Adrenal gland (tissue), 19 donors: ENCODE measurements at places on chromosomes 4 and X. TPM values are rescaled to one million over a fixed set of nuclear protein-coding genes. Genes with fewer than 3 reads are reported as not detected.
A peak's percentile ranks its signal among the peaks of the same experiment; 100 is the strongest.

Gene RGN
- 153 TPM for total RNA-seq

Gene PNCK
- 0.70 TPM for total RNA-seq

Gene F11
- total RNA-seq, result not detected

Gene TET2
- total RNA-seq, result 17.0 TPM

Gene PABPC1L2A
- total RNA-seq, result not detected

DNA sequence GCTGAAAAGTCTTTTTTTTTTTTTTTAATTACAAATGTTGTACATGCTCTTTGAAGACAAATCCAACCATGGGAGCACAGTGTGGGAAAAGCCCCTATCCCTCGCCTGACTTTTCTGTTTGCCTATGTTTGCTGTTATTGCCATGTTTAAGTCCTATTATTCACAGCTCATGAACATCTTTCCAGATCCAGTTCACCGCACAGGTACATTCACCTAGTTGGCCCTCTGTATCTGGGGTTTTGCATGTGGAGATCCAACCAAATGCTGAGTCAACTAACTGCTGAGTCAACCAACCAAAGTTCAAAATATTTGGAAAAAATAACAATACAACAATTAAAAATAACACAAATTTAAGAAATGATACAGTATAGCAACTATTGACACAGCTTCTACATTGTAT, 100.1 kb upstream of the CLNK start:
- H3K4me1 ChIP-seq, result peaks cover 7% of the 10 kb centered on the region
- no peak overlapping the region for H3K27ac ChIP-seq
- H3K27me3 ChIP-seq, result no peaks in the 10 kb centered on the region
- H3K36me3 ChIP-seq, result no peaks in the 10 kb centered on the region
- DNase-seq, result no peak

DNA sequence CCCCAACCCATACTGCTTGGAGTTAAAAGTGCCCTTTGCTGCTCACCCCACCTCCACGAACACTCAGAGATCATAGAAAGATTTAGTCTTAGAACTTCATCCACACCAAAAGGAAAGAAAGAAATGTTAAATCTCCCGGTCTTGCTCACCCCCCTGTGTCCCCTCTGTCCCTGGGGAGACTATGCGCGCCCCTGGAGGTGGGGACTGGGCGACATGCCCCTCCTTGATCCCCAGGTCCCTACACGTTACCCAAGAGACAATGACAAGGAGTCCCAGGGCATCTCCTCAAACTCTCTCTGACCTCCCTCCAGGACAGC, 620 bp downstream of the ITM2A start:
- H3K4me3 ChIP-seq, result no peak overlapping the region
- no peaks in the 10 kb centered on the region for H3K4me1 ChIP-seq
- no peak for DNase-seq
- no peaks in the 10 kb centered on the region for H3K36me3 ChIP-seq
- H3K27me3 ChIP-seq, result peaks cover 26% of the 10 kb centered on the region
- no peak overlapping the region for H3K27ac ChIP-seq

GRCh38 chr4:149980121-149980682, 98.0 kb upstream of the DCLK2 start:
- no peaks in the 10 kb centered on the region for H3K27me3 ChIP-seq
- H3K27ac ChIP-seq, result no peak overlapping the region
- no peaks in the 10 kb centered on the region for H3K4me1 ChIP-seq
- no peak for DNase-seq
- H3K4me3 ChIP-seq, result no peak overlapping the region

- H3K4me1 ChIP-seq, result no peaks in the 10 kb centered on the region
- no peak for DNase-seq
- no peaks in the 10 kb centered on the region for H3K27me3 ChIP-seq
- H3K4me3 ChIP-seq, result no peak overlapping the region
- H3K27ac ChIP-seq, result no peak overlapping the region
Measured at GRCh38 chr4:153341575-153342090, 2.9 kb upstream of the MND1 start.

DNA sequence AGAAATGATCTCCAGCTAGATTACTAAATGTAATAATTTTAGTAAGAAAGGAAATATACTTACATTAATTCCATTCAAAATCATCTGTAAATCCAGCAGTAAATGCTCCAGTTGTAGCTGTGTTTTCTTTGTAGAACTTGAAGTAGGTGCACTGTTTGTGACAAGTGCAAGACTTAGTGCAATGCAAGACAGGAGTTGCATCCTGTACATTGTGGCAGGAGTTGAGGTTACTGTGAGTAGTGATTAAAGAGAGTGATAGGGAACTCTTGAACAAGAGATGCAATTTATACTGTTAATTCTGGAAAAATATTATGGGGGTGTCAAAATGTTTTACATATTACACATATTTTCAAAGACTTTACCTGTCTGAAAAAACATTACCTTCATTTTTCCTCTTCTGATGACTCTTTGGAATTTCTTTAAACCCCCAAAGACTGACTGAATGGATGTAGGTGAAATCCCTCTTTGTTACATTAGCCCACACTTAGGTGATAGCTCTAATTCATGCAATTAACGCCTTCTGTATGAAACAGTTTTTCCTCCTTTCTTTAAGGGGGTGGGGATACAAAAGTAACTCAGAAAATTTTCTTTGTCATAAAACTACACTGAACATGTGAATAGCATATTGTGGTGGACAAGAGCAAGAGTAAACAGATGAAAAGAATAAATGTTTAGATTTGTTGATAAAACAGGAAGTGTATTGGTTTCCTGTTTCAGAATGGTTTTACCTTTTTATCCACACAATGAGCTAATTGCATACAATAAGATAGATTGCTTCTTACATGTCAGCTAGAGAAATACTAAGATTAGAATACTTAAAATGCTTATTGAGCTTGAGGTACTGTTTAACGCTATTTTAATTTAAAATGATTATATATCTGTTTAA, at the start of gene IL2:
IL2 (minus strand) TSS at position 495 of the 886 bp plus-strand sequence; CDS start at position 210, 285 bp downstream.
- no peak within 1 kb of the TSS for H3K4me3 ChIP-seq
- no peak for DNase-seq
- H3K27me3 ChIP-seq, result no peaks in the 10 kb centered on the region
- no peaks in the 10 kb centered on the region for H3K4me1 ChIP-seq
- no peak within 1 kb of the TSS for H3K27ac ChIP-seq
- H3K36me3 ChIP-seq, result no peaks in the 10 kb centered on the region

- H3K36me3 ChIP-seq, result no peaks in the 10 kb centered on the region
- H3K27ac ChIP-seq, result no peak overlapping the region
- no peak overlapping the region for H3K4me3 ChIP-seq
Measured at GRCh38 chr4:76579596-76580375, 144.8 kb downstream of the SHROOM3 start.

DNA sequence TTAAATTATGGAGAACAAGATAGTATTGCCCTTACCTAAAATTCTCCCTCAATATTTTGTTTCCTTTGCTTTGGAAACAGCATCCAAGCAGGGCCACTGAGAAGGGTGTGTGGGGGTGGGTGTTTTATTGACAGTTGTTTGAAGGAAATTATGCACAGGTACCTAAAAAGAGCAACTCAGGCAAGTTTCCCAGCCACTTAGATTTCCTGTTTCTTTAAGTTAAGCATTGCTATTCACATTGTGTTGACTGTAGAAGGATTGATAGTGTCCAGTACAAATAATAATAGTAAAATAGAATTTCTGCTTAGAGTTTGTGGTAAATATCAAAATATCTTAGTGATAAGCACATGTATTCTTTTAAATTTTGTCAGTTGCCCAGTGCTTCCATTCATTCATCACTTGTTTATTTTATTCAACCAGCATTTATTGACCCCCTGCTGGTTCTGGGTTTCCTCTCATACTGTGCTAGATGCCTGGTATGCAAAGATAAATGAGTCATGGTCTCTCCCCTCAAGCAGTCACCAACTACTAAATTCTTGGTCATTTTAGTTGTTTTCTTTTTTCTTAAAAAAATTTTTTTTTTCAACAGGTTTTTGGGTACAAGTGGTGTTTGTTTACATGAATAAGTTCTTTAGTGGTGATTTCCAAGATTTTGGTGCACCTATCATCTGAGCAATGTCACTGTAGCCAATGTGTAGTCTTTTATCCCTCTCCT, 50.0 kb downstream of the GALNT7 start:
- no peak for DNase-seq
- no peak overlapping the region for H3K27ac ChIP-seq
- no peaks in the 10 kb centered on the region for H3K27me3 ChIP-seq
- no peak overlapping the region for H3K4me3 ChIP-seq

DNA sequence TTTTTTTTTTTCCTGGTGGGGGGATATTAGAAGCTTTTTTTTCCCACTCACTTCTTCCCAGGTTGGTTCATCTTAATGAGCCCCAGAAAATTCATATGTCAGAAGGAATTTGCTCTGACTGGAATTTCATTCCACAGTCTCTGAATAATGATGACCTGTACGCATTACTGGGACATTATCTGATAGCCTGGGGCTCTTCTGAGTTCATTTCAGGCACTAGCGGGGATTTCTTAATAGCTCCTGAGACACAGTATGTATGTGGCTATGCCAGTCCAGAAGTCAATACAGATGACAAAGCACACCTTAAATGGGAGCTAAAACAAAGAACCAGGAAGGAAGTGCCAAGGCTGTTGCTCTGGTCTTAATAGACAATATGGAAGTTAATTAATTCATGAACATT, 295.2 kb upstream of the IGFBP7 start:
- no peaks in the 10 kb centered on the region for H3K36me3 ChIP-seq
- H3K27ac ChIP-seq, result no peak overlapping the region
- H3K4me3 ChIP-seq, result no peak overlapping the region

- H3K27me3 ChIP-seq, result no peaks in the 10 kb centered on the region
- H3K36me3 ChIP-seq, result no peaks in the 10 kb centered on the region
- H3K27ac ChIP-seq, result no peak overlapping the region
- no peaks in the 10 kb centered on the region for H3K4me1 ChIP-seq
Measured at GRCh38 chr4:6071191-6071958, 53.1 kb upstream of the C4orf50 start.

DNA sequence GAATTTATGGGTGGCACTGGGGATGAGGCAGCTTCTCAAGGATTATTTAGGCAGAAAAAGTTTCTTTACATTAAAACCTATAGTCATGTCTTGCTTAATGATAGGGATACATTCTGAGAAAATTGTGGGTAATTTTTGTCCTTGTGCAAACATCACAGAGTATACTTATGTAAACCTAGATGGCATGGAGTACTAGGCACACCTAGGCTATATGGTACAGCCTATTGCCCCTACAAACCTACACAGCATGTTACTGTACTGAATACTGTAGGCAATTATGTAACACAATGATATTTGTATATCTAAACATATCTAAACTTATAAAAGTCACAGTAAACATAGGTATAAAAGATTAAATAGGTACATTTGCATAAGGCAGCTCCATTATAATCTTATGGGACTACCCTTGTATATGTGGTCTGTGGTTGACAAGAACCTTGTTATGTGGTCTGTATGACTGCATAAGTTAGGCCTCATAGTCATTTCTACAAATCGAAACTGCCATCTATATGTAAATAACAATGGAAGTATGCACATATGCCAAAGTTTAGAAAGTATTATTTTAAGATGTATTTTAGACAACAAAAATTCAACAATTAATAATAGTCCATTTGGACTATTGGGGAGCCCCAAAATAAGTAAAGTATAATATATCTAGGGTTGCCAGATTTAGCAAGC, 87.3 kb downstream of the CFAP299 start:
- no peaks in the 10 kb centered on the region for H3K4me1 ChIP-seq
- no peak overlapping the region for H3K27ac ChIP-seq
- no peaks in the 10 kb centered on the region for H3K36me3 ChIP-seq
- H3K27me3 ChIP-seq, result no peaks in the 10 kb centered on the region
- no peak for DNase-seq

- no peak overlapping the region for H3K27ac ChIP-seq
- no peaks in the 10 kb centered on the region for H3K27me3 ChIP-seq
- H3K4me1 ChIP-seq, result no peaks in the 10 kb centered on the region
- no peaks in the 10 kb centered on the region for H3K36me3 ChIP-seq
- DNase-seq, result peak; percentile 62
Measured at GRCh38 chrX:84188320-84188834, 378 bp upstream of the RPS6KA6 start.

DNA sequence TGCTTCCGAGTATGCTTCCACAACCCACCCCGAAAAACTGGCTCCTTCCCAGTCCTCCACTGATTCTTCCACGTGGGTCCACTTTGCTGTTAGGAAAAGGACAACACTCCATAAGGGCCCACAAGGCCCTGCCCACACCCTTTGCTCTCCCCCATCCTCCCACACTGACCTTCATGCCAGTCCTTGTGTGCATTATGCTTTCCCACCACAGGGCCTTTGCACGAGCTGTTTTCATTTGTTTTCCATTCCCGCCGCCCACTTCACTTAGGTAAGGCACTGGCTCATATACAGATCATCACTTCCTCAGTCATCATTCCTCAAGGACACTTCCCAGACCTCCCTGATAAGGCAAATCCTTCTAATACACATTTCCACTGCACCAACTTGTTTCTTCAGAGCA, 16.8 kb upstream of the SEL1L3 start:
- no peak overlapping the region for H3K27ac ChIP-seq
- no peak overlapping the region for H3K4me3 ChIP-seq
- DNase-seq, result no peak
- no peaks in the 10 kb centered on the region for H3K36me3 ChIP-seq

- no peaks in the 10 kb centered on the region for H3K4me1 ChIP-seq
- H3K36me3 ChIP-seq, result no peaks in the 10 kb centered on the region
- H3K4me3 ChIP-seq, result no peak overlapping the region
- no peak overlapping the region for H3K27ac ChIP-seq
- H3K27me3 ChIP-seq, result peaks cover 7% of the 10 kb centered on the region
Measured at GRCh38 chrX:47817421-47817820, 19.3 kb upstream of the ZNF81 start.

DNA sequence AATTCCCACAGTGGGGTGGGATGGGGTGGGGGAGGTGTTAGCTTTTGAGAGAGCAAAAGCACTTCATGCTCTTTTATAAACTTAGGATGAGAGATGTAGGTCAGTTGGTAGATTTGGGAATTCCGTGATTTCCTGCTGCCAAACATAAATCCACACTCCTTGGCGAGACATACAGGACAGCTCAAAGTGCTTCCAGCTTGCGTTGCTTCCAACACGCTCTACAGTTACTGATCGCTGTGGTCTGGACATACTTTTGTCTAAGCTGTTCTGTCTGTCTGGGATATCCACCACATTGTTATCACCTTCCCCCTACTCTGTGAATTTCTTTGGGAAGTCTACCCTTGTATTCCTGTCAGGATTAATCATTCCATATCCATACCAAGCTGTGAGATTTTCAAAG, 117.5 kb downstream of the RAPGEF2 start:
- H3K36me3 ChIP-seq, result no peaks in the 10 kb centered on the region
- no peak overlapping the region for H3K4me3 ChIP-seq
- no peak for DNase-seq
- H3K27me3 ChIP-seq, result no peaks in the 10 kb centered on the region

DNA sequence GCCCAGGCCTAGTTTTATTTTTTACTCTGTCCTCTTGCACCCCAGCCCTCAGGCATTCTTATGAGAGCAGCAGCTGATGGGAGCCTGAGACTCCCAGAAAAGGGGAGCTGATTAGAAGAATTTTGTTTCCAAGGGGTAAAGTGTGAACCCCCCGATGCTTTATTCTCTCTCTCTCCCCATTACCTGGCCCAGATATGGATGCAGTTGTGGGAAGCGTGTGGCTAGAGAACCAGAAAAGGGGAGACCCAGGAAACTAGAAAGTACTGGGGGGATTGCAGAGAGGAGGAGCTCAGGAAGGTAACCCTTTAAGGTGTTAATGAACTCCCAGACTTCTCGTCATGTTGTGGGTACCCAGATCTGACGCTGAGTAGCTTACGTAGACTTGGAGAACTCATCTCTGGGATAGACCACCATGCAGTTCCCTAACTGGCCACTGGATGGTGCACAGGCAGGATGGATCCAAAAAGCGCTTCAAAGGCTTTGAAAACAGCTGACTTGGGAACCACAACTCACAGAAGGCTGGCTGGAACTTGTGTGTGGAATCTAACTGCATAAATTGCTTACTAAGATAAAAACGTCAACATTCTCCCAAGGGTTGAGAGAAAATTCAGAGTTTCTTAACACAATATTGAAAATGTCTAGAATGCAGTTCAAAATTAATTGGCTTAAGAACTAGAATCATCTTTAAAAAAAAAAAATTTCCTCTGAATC, 64.7 kb downstream of the TBC1D14 start:
- H3K4me3 ChIP-seq, result no peak overlapping the region
- no peaks in the 10 kb centered on the region for H3K27me3 ChIP-seq
- H3K36me3 ChIP-seq, result no peaks in the 10 kb centered on the region
- H3K4me1 ChIP-seq, result no peaks in the 10 kb centered on the region
- peak; percentile 84 for DNase-seq
